ENCODE measurements at places on chromosomes 16 and 17. TPM values are rescaled to one million over a fixed set of nuclear protein-coding genes. Genes with fewer than 3 reads are reported as not detected.

C16orf96 gene
- 0.18 TPM for polyA plus RNA-seq

MT4 gene
- not detected for polyA plus RNA-seq

RNF151 gene
- not detected for polyA plus RNA-seq

CCDC154 gene
- 1.7 TPM for polyA plus RNA-seq

TBC1D3B gene
- 3.4 TPM for polyA plus RNA-seq

C1QTNF8 gene
- polyA plus RNA-seq, result not detected

BEAN1 gene
- 1.2 TPM for polyA plus RNA-seq

OR2C1 gene
- polyA plus RNA-seq, result 0.72 TPM

NEUROD2 gene
- 0.04 TPM for polyA plus RNA-seq

C16orf86 gene
- polyA plus RNA-seq, result 2.1 TPM

- peak; percentile 74 for DNase-seq
Measured at GRCh38 chr17:60600490-60601446, 775 bp downstream of the PPM1D start.

DNA sequence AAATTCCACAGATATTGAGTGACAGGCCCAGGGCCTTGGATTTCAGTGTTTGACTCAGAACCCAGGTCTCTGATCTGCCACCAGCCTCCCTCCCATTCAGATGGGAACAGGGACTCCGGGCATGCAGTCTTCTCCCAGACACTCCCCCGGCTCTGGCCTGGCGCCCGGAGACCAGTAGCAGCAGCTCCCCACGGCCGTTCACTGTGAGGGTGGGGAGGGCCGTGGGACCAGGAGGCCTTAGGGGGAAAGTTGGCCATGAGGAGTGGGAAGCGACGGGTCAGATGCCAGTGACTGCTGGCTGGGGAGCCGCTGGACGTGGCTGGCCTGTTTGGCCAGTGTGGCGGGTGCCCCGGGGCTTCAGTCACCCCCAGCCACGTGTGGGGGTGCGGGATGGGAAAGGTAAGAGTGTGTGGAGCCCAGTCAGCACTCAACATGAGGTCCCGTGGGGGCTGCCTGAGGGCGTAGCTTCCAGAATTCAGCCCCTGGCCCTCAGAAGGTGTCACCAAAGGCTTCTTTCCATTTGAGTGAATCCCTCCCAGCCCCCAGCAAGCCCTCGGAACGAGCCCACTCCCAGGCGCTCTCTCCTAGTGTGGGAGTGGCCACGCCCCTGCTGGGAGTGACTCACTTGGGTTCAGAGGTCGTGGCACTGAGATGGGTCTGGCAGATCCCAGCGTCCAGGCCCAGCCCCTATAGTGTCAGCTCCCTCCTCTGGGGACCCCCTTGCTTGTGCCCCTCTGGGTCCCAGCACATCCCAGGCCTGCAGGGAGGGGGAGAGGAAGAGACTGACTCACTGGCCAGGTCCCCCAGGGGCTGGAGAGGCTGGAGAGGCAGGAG lies 309.4 kb downstream of the SEC14L1 start:
- no peak for DNase-seq

GRCh38 chr16:49050607-49051006 lies 231.0 kb downstream of the CBLN1 start:
- DNase-seq, result no peak

GRCh38 chr17:62870030-62870541 lies 62.0 kb upstream of the MARCHF10 start:
- DNase-seq, result no peak

DNA sequence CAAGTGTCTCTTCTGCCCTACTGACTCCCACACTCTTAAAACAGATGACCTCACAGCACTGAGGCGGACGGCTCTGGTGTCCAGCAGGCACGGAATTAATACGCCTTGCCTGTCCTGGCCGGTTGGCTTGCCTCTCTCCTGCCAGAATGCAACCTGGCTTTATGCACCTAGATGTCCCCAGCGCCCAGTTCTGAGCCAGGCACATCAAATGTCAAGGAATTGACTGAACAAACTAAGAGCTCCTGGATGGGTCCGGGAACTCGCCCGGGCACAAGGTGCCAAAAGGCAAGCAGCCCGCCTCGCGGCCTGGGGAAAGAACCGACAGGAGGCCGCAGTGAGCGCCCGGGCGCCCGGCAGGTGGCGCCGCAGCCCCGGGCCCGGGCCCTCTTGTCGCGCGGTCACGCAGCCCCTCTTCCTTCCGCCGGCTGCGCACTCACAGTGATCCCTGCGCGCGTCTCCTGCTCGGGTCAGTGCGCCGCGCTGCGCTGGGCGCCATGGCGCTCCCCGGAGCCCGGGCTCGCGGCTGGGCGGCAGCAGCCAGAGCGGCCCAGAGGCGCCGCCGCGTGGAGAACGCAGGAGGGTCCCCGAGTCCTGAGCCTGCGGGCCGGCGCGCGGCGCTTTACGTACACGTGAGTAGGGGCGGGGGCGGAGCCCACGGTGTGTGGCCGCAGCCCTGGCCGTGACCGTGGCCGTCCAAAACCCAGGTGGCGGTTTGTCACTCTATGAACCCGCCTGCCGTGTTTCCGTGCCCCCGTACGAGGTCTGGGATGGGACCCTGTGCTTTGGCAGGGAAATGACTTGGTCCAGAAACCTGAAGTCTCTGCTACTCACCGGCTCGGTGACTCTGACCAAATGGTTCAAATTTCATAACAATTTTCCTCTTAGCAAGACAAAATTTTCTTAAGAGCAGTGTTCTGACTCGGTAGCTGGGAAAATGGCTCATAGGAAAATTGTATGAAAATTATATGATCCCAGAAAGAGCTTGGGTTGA lies at the start of gene RSAD1:
RSAD1 (plus strand) TSS at position 470 of the 991 bp plus-strand sequence; CDS start at position 495, 25 bp downstream.
- DNase-seq, result peak; percentile 81

- DNase-seq, result no peak
Measured at GRCh38 chr16:85515319-85515745, 97.8 kb upstream of the GSE1 start.

- no peak for DNase-seq
Measured at GRCh38 chr16:59654455-59654854, 920.3 kb upstream of the GOT2 start.

DNA sequence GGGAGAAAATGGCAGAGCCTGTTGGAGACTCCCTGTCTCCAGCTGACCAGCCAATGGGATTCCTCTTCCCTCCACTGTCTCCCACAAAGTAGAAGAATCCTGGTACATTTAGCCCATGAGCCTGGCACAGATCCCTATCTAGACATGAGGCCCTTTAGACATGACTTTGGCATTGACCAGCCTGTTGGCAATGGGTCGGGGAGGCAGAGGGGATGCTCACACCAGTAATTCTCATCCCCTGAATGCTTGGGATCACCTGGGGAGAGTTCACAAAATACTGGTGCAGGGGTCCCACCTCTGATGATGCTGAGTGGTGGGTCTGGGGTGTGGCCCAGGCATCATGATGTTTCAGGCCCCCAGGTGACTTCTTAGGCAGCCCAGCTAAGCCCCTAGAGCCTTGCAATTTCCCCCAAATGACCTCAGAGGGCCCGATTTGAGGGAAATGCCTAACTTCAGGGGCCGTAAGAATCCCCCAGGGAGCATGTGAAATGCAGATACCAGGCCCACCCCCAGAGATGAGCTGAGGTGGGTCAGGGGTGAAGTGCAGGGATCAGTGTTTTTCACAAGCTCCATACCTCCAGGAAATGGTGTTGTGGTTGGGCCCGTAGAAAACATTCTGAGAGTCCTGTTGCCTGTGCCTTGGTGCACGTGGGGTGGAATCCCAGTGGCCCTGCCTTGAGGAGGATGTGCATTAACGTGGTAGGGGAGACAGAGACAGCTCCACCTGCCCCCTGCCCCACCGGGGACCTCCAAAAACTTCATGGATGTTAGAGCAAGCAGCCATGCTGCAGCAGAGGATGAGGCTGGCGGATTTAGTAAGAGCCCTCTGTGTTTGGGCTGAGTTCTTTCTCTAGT lies 42.1 kb downstream of the SNX20 start:
- DNase-seq, result no peak

DNA sequence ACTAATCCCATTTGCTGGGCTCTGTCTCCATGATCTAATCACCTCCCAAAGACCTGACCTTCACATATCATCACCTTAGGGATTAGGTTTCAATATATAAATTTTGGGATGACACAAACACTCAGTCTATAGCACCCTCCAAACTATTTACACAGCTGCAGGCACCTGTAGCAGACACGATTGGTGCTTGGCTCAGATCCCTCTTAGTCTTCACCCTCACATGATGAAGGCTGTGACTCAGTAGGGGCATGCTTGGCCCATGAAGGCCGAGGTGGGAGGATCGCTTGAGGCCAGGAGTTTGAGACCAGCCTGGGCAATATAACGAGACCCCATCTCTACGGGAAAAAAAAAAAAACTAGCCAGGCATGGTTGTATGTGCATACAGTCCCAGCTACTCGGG lies 73.5 kb downstream of the HS3ST2 start:
- DNase-seq, result no peak

GRCh38 chr17:11608396-11608795 lies 10.1 kb downstream of the DNAH9 start:
- DNase-seq, result no peak

DNA sequence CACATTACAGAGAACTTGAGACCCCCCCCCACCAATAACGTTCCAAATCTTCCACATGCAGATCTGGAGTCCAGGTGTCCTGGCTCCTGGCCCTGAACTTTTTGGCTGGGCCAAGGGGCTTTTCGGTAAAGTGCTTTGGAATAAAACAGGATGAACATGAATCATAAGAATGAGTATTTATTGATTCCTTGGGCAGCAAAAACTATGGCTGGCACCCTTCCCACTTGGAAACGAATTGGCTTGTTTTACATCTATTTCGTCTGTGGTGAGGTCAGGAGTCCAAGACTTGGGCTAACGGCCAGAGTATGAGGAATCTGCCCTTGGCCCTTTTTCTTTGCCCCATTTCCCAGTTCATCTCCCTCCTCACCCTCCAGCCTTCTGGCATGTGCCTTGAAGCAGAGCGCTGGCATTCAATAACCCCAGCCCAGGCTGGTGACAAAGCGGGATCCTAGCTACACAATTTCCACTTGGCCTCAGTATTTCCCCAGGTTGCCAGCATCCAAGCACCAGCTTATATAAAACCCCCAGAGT lies 4.1 kb upstream of the UBTF start:
- DNase-seq, result no peak

DNA sequence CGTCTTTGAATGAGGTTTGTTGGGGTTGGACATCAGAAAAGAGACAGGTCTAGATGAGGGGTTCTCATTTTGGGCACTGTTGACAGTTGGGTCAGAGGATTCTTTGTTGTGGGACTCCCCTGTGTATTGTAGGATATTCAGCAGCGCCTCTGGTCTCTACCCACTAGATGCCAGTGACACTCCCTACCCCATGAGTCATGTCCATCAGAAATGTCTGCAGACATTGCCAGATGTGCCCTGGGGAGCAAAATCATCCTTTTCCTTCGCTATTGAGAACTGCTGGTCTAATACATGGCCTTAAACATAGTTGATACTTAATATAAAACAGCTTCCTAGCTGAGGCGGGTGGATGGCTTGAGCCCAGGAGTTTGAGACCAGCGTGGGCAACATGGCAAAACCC lies 3.1 kb downstream of the ABAT start:
- DNase-seq, result no peak

GRCh38 chr17:60656499-60656898 lies 21.2 kb upstream of the BCAS3 start:
- no peak for DNase-seq

- no peak for DNase-seq
Measured at GRCh38 chr17:8964801-8965393, 610 bp downstream of the PIK3R5 start.

DNA sequence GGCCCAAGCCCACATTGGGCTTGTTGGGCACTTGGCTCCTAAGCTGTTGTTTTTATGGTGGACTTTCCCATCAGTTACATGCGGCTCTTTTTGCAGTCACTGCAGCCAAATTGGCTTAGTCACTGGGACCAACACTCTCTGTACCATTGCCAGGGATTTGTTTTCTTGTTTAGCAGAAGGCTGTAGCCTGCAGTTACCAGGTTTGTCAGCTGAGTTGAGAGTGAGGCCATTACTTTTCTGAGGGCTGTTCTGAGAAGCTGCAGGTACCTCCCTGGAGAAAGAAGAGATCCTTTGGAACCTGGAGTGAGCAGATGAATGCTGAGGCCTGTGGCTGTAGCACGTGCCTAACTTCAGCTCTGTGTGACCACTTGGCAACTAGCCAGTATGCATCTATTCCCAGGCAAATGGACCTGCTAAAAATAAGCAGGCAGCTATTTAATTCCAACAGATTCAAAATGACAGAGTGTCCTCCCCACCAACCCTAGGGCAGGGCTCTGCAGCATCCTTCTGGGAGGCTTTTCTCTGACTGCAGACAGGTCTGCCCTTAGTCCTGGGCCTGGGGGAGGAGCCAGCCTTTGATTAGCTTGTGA lies 12.9 kb downstream of the AKAP1 start:
- DNase-seq, result no peak
